Thoracic aorta (tissue), 2 donors: ENCODE measurements at places on chromosomes 3 and 15. TPM values are rescaled to one million over a fixed set of nuclear protein-coding genes. Genes with fewer than 3 reads are reported as not detected.

GRCh38 chr3:114804099-114804498 lies 343.0 kb downstream of the ZBTB20 start:
- no peak for DNase-seq

GRCh38 chr3:98329392-98330124 lies 24.1 kb upstream of the OR5K4 start:
- no peak for DNase-seq

The TERC gene
- 126 TPM for total RNA-seq

DNA sequence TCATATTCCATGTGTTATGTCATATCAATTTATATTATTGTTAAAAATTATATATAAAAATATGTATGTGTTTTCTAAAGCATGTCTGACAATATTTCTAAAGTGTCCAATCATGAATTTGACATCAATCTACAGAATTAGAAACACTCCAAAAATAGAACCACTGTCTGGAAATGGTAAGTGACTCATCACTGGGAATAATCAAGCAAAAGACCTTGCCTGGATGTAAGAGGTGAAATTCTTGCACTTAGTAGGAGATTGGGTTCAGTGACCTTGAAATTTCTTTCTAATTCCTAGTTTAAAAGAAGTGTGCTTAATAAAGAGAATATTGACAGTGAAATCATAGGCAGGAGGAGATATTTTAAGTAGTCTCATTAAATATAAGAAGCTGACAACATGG lies 188.8 kb downstream of the ZNF385D start:
- DNase-seq = no peak

DNA sequence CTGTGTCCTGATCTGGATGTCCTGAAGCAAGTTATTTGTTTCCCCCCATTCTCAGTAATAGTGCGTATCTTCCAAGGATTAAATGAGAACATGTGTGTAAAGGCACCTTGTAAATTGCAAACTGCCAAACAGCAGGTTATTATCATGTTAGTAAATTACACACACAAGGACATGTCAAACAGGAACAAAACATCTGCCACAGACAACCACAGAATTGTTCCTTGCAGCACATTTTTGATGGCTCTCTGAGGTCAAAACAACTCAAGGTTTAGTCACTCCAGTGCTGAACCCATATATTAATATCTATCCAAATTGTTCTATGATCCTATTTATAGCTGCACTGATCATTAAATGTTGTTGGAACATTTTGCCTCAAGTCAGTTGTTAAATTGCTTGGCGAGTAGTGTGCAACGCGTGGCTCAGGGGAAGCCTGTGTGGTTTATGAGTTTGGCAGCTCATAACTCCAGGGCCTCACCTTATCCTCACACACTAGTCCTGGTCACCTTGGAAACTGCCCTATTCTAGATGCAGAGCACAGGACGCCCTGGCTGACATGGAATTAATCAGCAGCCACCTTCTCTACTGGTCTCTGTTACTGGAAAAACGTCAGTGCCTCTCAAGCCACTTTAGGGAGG lies 46.3 kb upstream of the CDV3 start:
- DNase-seq = no peak

The DUOXA2 gene
- total RNA-seq = not detected

- no peak for DNase-seq
Observed at GRCh38 chr3:126291537-126291936, 65.7 kb downstream of the KLF15 start.

GRCh38 chr15:34795267-34796081 lies at the start of gene ACTC1:
ACTC1 (minus strand) TSS chr15:34795549; CDS start chr15:34794808, 741 bp downstream.
- peak; percentile 11 for DNase-seq

The AMOTL2 gene
- 62.4 TPM for total RNA-seq

GRCh38 chr3:8210882-8211341 lies 290.7 kb upstream of the LMCD1 start:
- DNase-seq = no peak

DNA sequence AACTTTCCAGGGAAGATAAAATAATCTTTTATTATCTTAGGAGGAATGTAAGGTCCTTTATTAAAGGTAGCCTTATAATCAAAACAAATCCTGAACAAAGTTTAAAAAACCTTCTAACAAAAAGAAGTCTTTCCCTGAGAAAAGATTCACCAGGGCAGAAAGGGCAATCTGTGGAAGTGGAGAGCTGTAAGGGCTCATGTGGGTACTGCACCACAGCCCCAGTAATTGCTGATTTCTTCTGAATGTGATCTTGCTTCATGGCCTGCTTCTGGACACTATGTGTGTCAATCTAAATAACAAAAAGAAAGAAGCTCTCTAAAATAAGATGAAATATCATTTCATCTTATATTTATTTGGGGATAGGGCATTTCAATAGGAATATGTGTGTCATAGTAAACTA lies 1501.6 kb downstream of the OTOL1 start:
- DNase-seq = no peak

The SMCO1 gene
- not detected for total RNA-seq

GRCh38 chr3:8488877-8489276 lies 12.7 kb upstream of the LMCD1 start:
- DNase-seq = no peak

The SPATA12 gene
- total RNA-seq = not detected

The SLC25A38 gene
- 31.8 TPM for total RNA-seq

DNA sequence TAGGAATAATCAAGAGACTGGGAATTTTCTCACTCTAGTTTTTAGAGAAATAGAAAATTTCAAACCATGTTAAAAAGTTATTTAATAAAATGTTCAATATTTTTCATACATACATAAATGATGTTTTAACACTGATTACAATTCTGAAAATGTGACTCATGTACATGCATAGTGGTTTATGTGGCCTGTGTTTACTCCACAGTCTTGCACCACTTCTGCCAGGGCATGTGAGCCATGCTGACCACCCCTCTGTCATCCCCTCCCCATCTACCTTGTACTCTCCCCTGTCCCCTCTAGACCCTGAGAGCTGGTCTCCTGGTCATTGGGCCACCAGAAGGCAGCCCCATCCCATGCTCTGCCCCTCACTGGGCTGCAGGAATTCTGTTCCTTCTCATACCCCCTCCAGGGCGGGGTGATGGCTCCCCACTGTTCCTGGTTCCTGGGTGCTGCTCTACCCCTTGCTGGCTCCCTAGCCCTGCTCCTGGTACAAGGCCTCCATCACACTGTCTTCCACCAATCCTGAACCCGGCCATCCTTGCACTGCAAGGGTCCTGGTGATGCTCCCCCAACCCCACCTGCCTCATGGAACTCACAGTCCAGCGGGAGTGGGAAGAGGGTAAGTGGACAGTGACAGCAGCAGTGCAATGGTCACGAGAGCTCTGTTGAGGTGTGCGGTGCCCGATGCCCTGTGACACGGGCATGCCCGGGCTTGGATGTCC lies 24.2 kb upstream of the SLC41A3 start:
- DNase-seq = no peak

The ARGFX gene
- not detected for total RNA-seq

DNA sequence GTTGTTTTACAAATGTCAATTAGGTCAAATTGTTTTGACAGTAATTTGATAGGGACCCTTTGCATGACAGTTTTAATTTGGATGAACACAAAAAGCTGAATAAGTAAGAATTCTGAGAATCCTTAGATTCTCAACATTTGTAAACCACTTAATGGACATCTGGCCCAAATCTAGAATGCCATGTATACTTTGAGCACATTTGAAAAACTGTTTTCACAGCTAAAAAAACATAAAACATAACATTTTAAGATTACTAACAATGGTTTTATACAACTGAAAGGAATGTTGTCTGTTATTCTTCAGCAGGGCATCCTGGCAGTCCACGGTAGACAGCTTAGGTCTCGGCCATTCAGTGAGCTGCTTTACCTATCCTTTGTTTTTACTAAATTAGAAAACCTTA lies 34.5 kb upstream of the TM2D3 start:
- no peak for DNase-seq
